ENCODE measurements at places on chromosomes 7 and 10. TPM values are rescaled to one million over a fixed set of nuclear protein-coding genes. Genes with fewer than 3 reads are reported as not detected.

DNA sequence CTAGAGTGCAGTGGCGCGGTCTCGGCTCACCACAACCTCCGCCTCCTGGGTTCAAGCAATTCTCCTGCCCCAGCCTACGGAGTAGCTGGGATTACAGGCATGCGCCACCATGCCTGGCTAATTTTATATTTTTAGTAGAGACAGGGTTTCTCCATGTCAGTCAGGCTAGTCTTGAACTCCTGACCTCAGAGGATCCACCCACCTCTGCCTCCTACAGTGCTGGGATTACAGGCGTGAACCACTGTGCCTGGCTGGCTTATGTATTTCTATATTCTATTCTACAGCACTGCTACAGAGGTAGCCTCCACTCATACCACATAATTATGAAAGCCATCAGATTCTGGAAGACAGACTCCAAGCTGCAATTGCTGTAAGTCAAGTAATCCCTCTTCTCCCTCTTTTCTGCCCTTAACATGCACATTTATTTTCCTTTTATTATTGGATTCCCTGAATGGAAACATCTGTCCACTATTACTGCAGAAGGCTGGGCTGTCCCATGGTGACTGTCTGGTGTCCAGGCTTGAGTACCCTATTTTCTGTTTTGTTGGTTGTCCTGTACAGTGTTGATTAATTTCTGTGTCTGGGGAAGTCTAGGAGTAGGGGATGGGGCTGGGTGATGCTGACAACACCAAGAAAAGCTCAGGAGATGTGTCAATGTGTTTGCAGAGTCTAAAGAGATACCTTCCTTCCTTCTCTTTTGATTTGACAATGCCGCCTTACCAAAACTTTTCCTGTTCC lies 5.8 kb upstream of the ZNF487 start:
- H3K4me1 ChIP-seq = peaks cover 28% of the 10 kb centered on the region
- no peak overlapping the region for H3K27ac ChIP-seq
- DNase-seq = no peak
- H3K4me3 ChIP-seq = no peak overlapping the region
- peaks cover 3% of the 10 kb centered on the region for H3K36me3 ChIP-seq

The CYP17A1 gene
- not detected for total RNA-seq

The CLDN3 gene
- total RNA-seq = not detected

DNA sequence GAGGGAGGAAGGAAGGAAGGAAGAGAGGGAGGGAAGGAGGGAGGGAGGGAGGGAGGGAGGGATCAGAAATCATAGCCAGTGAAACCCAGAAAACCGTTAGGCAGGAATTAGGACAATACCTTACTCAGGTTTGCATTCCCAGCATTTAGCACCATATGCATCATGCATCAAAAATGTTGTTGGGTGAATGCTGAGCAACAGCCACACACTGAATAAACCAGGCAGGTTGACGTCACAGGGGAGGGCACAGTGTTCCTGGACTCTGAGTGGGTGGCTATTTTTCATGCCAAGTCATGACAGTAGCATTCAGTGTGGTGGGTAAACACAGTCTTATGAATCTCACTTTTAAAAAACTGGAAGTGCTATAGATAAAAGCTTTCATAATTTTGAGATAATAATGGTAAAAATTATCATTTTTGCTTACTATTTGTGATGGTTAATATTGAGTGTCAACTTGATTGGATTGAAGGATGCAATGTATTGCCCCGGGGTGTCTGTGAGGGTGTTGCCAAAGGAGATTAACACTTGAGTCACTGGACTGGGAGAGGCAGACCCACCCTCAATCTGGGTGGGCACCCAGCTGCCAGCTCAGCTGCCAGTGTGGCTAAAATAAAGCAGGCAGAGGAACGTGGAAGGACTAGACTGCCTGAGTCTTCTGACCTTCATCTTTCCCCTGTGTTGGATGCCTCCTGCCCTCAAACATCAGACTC lies 199.1 kb upstream of the PRKCQ start:
- no peaks in the 10 kb centered on the region for H3K4me1 ChIP-seq
- no peaks in the 10 kb centered on the region for H3K36me3 ChIP-seq
- peaks cover 39% of the 10 kb centered on the region for H3K27me3 ChIP-seq
- H3K27ac ChIP-seq = no peak overlapping the region

DNA sequence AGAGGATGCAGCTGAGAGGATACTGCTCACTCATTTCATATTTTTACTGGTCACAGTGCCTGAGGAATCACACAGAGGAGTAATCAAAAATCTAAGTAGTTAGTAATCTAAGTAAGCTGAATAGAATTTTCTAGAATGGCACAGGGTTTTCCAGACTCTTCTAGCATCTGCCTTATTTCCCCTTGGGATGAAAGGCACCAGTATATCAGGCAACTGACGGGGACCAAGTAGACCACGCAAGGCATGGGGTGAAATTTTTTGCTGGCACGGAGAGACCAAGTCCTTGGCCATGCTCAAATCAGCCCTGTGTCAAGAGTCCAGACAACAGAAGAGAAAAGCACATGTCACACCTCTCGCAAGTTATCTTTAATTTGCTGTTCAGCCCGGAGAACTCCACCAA lies 14.2 kb downstream of the NCOA4 start:
- H3K36me3 ChIP-seq = peaks cover 48% of the 10 kb centered on the region
- no peak overlapping the region for H3K4me3 ChIP-seq
- H3K4me1 ChIP-seq = peaks cover 38% of the 10 kb centered on the region
- DNase-seq = no peak

DNA sequence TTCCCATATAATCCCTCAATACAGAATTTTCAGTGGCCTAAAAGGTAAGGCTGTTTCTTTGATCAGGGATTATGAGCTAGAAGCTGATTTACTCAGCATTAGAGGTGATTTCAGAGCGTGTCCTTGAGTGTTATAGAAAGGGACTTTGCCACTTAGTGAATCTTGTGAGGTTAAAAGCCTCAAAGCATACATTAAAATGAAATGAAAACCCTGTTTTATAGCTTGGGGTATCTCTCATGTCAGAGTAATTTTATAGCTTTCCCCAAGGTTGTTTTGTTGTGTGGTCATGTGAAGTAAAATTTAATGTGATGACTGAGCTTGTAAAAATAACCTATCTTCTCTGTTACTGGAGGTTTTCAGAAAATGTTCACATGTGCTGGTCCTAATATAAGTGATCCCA lies 198.8 kb downstream of the CDCA7L start:
- no peaks in the 10 kb centered on the region for H3K36me3 ChIP-seq
- no peak overlapping the region for H3K27ac ChIP-seq
- no peak overlapping the region for H3K4me3 ChIP-seq
- DNase-seq = no peak

- no peaks in the 10 kb centered on the region for H3K36me3 ChIP-seq
- H3K4me3 ChIP-seq = no peak overlapping the region
- H3K27me3 ChIP-seq = no peaks in the 10 kb centered on the region
- H3K4me1 ChIP-seq = no peaks in the 10 kb centered on the region
Measured at GRCh38 chr10:57921140-57921539, 346.6 kb downstream of the IPMK start.

DNA sequence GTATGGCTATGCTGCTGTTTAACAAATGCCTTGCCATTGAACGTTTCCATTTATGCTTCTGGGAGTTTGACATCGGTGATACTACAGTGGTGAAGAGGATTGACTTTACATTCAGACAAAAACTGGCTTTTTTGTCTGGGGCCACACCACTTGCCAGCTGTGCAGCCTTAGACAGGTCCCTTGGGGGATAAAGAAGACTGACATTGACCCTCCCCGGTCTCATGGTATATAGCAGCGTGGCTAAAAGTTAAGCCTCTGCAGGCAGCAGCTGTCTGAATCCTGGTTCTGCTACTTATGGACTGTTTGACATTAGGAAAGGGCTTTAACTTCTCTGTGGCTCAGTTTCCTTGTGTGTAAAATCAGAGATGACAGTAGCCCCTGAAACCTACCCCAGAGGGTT lies 42.0 kb upstream of the PTF1A start:
- no peak overlapping the region for H3K27ac ChIP-seq
- H3K27me3 ChIP-seq = no peaks in the 10 kb centered on the region
- H3K4me3 ChIP-seq = no peak overlapping the region
- DNase-seq = no peak

- no peaks in the 10 kb centered on the region for H3K27me3 ChIP-seq
- H3K27ac ChIP-seq = no peak overlapping the region
- no peaks in the 10 kb centered on the region for H3K36me3 ChIP-seq
- H3K4me3 ChIP-seq = no peak overlapping the region
- no peak for DNase-seq
Measured at GRCh38 chr7:70710651-70711050, 421.3 kb upstream of the GALNT17 start.

GRCh38 chr10:86308056-86308455 lies 58.5 kb downstream of the GRID1 start:
- H3K36me3 ChIP-seq = no peaks in the 10 kb centered on the region
- no peak overlapping the region for H3K4me3 ChIP-seq
- no peaks in the 10 kb centered on the region for H3K27me3 ChIP-seq
- DNase-seq = no peak
- no peak overlapping the region for H3K27ac ChIP-seq

DNA sequence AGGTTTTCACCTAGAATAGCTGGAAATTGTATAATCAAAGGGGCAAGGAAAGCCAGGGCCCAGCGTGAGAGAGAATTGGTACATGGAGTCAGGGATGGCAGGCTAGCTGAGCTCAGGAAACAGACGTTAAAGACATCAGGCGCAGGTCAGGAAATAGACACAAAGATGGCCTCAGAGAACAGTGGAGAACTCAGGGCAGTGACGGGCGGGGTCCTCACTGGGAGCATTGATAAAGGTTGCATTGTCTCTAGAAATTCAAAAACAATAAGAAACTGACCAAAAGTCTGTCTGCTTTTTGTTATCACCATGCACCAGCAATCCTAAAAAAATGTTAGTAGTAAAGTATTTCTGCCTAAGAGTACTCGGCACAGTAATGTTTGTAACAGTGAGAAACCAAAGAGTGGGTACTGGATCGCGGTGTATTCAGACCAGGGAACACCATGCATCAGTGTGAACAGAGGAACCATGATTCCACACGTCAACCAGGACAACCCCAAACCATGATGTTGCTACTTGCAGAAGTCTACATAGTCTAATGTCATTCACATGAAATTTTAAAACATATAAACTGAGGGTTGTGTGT lies 81.9 kb upstream of the AUTS2 start:
- H3K36me3 ChIP-seq = no peaks in the 10 kb centered on the region
- H3K27me3 ChIP-seq = no peaks in the 10 kb centered on the region
- no peaks in the 10 kb centered on the region for H3K4me1 ChIP-seq
- no peak overlapping the region for H3K4me3 ChIP-seq
- H3K27ac ChIP-seq = no peak overlapping the region

GRCh38 chr7:82017334-82017943 lies 247.6 kb upstream of the HGF start:
- H3K4me3 ChIP-seq = no peak overlapping the region
- H3K27ac ChIP-seq = no peak overlapping the region
- H3K27me3 ChIP-seq = no peaks in the 10 kb centered on the region

The TBC1D12 gene
- total RNA-seq = 0.15 TPM

GRCh38 chr10:124142960-124143359 lies 49.6 kb upstream of the CHST15 start:
- no peak overlapping the region for H3K4me3 ChIP-seq
- peaks cover under 1% of the 10 kb centered on the region for H3K4me1 ChIP-seq
- DNase-seq = no peak
- no peak overlapping the region for H3K27ac ChIP-seq
- no peaks in the 10 kb centered on the region for H3K36me3 ChIP-seq
